ENCODE measurements at places on chromosomes 1 and 21.

DNA sequence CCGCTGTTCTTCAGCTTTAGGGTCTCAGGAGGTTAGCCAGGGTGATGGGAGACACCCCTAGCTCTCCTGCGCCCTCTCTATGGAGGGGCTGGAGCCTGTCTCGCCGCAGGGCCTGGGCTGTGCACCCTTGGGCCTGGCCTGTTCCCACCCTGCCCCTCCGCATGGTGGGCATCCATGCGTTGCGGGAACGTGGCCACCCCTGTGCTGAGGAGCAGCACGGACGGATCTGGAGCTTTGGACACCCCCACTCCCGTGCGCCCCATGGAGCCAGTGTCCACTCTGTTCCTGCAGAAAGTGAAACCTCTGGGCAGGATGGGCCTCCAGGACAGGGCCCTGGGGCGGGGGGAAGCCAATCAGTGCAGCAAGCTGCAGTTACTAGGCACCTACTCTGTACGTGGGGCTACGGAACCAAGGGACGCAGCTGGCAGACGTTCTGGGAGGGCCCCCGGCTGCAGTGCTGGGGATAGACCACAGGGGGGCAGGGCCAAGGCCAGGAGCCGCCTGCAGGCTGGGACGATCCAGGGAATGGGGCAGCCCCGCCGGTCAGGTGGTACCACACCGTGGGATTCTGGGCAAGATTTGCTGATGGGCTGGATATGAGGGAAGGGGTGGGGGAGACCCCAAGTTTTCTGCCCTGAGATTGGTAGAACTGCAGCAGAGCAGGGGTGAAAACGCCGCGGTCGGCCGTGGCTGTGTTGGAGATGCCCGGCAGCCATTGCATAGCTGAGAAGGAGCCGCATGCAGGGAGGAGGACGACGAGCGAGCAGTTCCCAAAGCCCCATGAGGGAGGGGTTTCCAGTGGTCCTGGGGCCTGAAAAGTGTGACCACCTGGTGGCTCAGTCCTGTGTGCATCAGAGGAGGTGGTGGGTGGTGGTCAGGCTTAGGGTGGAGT is 43.3 kb downstream of the TP73 start:
- no peak for DNase-seq

- no peak for DNase-seq
Measured at GRCh38 chr1:26791148-26791547, 3.4 kb downstream of the PIGV start.

DNA sequence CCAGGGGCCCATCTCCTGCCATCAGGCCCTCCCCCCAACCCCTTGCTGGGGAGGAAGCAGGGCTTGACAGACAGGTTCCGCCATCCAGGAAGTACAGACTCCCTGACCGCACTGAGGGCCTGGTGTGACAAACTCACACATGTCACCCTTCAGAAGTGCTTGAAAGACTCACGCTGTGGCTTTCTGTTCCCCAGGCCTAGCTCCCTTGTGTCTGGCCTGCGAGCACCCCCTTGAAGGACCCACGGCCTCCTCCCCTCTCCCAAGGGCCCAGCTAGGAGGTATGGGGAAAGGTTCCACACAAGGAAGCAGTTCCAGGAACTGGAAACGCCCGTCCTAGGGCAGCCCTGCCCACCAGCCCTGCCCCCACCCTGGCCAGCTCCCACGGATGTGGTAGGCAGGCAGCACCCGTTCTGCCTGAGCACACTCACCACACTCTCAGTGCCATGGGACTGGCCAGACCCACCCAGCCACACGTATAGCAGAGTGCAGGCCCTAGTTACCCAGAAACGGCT is 26.7 kb downstream of the SLC2A1 start:
- peak; percentile 54 for DNase-seq

DNA sequence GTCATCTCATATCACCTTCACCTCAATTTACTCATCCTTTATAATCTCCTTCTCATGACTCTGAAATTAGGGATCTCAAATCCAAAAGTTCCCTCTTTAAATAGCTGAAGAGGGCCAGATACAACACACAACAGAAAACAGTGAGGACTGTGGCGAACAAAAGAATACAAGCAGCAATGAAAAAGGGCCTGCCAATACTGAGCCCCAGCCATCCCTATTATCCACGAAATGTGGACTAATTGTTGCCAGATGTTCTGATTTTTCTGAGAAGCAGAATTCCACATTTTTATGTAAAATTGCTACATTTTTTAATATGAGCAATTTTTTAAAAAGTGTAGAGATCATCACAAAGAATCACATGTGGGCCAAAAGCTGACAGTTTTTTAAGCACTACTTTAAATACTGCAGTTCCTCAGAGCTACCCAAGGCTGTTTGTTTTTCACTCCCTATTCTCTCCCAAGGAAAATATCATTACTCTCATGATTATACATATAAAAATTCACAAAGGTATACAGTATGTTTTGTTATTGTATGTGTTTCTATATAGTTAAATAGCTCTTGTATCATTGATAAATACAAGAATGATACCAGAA is 90.0 kb downstream of the ASH1L start:
- DNase-seq, result no peak

DNA sequence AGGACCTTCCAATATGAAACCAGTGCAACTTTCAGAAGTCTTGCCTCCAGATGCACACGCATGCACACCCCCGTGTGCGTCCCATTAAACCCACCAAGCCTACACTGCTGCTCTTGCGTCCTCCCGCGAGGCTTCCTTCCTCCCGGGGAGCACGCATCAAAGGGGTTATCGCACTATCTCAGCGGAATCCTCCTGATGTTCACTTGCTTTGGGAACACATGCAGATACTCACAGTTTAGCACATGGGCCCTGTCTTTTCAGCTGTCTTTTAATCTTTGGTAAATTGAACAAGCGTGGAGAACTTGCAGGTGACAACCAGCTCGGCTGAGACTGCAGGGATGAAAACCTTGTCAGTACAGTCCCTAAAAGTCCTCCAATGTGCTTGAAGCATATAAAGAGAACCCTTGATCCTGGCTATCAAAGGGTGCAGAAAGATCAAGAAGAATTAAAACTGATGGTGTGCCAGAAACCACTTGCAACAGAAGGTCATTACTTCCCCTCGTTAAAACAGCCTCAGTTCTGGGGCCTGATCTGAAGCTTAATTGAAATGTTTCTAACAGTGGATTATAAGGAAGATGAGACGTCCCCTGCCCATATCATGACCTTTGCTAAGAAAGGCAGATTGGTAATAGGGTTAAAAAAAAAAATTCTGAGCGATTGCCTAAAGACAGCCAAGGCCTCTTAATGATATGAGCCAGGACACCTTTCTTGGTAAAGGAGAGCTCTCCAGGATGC is 149.4 kb upstream of the LMO4 start:
- no peak for DNase-seq

GRCh38 chr1:2644591-2645101 is 11.8 kb upstream of the MMEL1 start:
- no peak for DNase-seq

- no peak for DNase-seq
Measured at GRCh38 chr1:167182571-167183320, 37.9 kb upstream of the POU2F1 start.

- no peak for DNase-seq
Measured at GRCh38 chr1:2445162-2445822, 30.8 kb upstream of the PLCH2 start.

DNA sequence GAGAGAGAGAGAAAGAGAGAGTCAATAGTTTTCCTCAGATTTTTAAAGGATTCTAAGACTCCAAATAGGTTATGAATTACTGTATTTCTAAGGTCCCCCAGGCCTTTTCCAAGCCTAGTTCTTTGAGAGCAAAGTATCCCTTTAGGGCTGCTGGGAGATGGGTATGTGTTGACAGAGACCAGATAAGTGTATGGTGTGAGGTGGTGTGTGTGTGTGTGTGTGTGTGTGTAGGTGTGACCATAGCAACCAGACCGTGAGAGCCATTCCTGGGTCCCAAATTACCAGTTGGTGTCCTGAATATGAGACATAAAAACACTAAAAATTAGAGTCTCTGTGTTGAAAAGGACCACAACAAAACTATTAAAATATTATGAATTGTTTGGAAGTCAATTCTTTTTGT is 41.7 kb upstream of the DNAJC6 start:
- DNase-seq, result no peak

DNA sequence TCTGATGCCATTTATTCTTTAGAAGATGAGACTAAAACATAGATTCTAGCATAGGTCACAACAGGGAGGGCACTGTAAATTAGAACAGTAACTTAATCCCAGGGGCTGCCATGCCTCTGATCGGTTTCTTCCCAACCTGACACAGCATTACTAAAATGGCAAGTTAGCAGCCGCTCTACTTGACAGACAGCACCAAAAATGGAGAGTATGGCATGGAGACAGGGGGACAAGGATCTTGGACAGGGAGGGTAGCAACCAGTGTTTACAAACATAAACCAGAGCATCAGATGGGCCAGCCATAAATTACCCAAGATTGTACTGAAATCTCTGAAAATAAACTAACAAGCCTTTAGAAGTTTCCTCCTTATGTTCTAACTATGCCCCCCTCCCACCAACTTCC is 5.9 kb downstream of the DUSP10 start:
- DNase-seq, result no peak

- no peak for DNase-seq
Measured at GRCh38 chr1:225928186-225929175, 4.4 kb upstream of the PYCR2 start.

- no peak for DNase-seq
Measured at GRCh38 chr21:38839328-38840286, 33.9 kb downstream of the ETS2 start.

DNA sequence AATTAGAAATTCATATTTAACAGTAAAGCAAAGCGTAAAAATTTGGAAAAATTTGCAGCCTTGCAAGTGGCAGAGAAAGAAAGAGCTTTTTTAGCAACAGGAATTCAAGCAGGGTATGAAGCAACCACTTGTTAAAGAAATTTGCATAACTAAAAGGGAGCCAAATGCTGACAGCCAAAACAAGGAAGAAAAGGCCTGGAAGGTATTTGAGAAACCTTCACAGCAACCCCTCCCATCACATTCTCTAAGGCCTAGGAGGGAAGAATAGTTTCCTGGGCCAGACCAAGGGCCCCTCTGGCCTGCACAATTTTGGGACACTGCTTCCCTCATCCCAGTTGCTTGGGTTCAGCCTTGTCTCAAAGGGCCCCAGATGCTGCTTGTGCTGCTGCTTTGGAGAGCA is 672.4 kb upstream of the TMPRSS15 start:
- DNase-seq, result no peak

DNA sequence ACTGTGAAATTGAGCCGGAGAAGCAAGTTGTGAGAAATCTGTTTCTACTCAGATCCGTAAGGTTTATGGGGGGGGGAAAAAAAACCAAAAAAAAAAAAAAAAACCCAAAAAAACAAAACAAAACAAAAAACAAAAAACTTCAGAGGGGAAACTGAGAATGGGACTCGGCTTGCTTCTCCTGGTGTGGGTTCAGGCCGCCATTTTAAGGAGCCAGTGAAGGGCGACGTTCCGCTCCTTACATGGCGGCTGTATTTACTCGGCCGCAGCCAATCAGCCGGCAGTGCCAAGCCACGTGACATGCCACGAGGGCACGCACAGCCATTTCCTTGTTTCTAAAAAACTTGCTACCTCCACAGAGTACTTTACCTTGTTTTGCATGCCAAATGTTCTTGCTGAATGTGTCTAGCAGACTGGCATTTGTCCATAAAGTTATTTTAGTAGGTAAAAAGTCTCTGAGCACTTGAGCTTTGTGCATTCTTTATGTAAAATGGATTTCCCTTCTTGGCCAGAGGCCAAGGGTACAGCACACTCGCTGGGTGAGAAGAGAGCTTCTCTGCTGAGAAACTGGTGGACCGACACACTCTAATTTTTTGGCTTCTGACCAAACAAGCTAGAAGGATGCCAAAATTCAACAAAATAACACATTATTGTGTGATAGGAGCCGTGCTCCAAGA is 101.8 kb downstream of the NFIA start:
- DNase-seq, result no peak

DNA sequence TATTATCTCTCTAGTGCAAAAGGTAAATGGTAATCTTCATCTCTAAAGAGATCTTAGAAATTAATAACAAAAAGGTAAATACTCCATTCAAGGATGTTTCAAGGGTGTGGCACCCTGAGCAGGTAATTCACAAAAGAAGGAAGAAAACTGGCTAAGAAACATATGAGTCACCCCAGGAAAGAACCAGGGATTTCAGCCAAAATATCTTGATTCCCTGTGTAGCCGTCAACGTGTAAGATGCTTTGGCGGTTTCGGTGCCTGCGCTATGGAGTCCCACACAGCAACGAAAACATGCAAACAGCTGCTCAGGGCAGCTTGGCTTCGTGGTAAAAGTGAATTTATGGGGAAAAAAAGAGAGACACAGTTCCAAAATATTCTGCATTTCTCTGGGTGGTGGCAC is 3.7 kb downstream of the ITGB2 start:
- DNase-seq, result no peak

DNA sequence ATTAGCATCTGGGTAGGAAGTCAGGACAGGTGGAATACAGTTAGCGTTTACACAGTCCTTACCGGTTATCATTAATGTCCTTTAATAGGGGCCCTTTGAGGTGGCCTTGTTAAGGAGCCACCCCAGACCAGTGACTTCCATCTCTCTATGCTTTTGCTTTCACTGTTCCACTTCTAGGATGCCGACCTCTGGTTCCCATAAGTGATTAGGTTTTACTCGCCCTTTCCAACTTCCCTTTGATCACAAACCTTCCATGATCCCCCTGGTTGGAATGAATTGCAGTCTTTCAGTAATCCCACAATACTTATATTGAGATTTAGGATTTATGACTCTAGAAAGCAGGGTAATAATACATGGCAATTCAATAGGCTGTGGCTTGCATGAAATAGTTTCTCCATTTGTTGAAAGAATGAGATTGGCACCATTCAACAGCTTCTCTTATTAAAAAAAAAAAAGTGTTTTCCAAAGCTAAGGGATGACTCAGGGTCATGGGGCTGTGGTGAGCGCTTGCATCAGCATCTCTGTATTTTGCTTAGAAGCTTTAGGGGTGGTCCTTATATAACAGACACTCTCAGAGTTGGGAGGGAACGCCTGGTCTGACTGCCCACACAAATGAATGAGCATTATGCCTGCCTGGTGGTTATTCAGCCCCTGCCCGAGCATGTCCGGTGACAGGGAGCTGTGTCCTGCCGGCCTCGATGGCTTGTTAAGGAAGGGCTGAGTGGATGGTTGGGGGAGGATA is 110.5 kb downstream of the CNIH3 start:
- DNase-seq, result no peak

GRCh38 chr1:15932612-15933011 is 43.3 kb downstream of the ZBTB17 start:
- no peak for DNase-seq

DNA sequence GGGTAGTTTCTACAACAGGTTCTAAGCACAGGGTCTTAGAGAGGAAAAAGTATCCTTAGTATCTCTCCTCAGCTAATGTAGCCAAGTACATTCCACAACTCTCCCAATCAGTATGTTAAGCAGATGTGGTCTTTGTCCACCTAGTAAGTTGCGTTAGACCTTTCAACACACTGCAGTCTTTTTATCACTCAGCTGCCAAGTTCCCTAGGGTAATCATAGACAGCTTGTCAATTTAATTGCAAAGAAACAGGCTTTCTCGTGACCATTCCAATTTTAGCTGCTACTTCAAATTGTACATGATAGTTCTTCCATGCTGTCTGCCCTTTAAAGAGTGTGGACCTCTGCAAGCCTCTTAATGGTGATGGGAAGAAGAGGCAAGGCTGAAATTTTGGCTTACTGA is 211.8 kb upstream of the PKN2 start:
- no peak for DNase-seq

All from activated CD8-positive, alpha-beta memory T cell treated with anti-CD3 and anti-CD28 coated beads for 1 hour (primary cell).